CD4-positive, alpha-beta T cell treated with Interleukin-4 for 4 hours (primary cell): ENCODE measurements at places on chromosomes 1 and 21.

- DNase-seq, result no peak
These were observed 27.3 kb downstream of the MAN1C1 start for GRCh38 chr1:25643929-25644328.

- no peak for DNase-seq
These were observed 6.5 kb downstream of the LCE7A start for GRCh38 chr1:152866321-152866720.

DNA sequence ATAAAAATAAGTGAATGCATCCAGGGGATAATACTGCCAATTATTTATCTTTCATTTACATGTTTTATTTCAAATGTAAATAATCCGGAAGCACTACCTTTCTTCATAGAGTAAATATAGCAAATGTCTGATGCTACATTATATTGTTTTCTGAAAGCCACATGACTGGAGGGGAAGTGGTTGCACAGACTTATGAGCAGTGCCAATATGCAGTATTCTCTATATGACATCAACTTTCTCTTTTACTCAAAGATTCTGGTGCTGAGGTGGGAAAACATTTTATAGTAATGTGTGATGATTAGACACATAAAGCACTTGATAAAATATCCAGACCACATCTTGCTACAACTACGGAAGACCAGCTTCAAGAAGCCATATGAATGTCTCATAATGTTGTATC, 314.7 kb downstream of the NEGR1 start:
- DNase-seq, result no peak

- DNase-seq, result peak; percentile 4
These were observed 388.8 kb downstream of the NTNG1 start for GRCh38 chr1:107529511-107530149.

DNA sequence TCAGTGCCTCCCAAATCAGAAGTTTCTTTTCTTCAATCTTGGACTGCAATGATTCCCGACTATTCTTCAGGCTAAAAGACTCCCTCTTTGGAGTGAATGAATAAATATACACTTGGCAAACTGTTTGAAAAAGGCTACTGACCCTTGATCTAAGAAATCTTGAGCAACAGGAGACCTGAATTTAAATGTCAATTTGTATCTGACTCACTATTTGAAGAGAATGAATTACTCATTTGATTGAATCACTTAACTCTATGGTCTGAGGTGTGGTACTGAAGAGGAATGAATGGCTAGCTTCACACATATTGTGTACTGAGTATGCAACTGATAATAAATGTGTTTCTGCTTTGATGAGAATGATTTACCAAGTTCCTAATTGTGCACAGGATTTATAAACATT, 4.6 kb upstream of the SMG7 start:
- no peak for DNase-seq

GRCh38 chr1:162316187-162316586, 60.5 kb downstream of the SPATA46 start:
- DNase-seq, result no peak

DNA sequence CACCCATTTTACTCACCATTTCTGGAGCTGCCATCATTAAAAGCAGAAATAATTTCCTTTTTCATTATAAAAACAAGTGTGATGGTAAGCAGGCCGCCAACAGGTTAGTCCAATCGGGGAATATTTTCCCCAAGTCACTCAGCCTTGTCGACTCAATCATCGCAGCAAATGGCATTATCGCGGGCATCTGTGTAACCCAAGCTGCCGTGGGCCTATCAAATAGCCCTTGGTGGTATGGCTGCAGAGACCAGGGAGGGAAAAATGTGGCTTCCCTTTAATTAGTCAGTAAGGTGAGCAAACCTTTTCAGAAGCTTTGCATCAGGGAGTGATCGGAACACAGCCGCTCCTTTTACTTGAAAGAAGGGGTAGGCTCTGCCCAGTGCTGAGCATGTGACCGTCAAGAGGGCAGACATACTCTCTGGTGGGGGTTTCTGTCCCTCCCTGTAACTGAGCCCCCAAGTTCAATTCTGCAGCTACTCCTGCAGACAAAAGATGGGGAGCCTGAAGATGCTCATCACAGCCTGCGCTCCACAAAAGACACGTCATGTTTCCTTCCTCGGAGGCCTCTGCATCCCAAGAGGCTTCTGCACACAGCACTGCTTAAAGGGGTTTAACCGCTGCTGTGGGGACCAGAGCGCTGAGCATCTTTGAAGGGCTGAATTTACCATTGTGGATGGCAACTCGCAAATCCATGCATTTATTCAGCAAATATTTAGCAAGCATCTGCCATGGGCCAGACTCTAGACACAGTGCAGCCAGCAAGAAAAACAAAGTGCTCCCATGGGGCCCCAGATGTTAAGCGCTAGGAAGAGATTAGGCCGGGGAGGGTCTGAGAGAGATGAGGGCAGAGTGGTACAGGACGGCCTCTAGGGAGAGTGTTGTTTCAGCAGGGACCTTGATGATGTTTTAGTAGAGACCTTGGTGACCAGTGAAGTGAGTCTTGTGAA, 1.2 kb upstream of the TMPRSS3 start:
- no peak for DNase-seq

- DNase-seq, result peak; percentile 71
These were observed 90.8 kb downstream of the GTF2B start for GRCh38 chr1:88800382-88801051.

DNA sequence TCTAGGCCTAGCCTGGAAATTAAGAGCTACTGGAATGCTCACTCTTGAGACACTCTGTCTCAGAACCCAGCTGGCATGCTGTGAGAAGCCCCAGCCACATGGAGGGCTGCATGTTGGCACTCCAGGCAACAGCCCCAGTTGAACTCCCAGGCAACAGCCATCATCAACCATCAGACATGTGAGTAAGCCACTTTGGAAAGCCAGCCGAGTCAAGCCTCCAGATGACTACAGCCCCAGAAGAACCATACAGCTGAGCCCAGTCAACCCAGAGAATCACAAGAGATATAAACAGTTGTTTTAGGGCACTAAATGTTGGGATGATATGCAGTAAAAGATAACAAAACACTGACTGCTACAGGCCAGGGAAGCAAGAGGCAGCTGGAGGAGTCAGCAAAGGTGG, 17.7 kb upstream of the MAN1C1 start:
- no peak for DNase-seq

GRCh38 chr1:66240491-66241484, 293.2 kb upstream of the SGIP1 start:
- DNase-seq, result no peak

GRCh38 chr1:1402072-1402900, 3.2 kb upstream of the CCNL2 start:
- DNase-seq, result peak; percentile 19

- DNase-seq, result no peak
These were observed 5.1 kb downstream of the EFNA4 start for GRCh38 chr1:155068599-155068998.

DNA sequence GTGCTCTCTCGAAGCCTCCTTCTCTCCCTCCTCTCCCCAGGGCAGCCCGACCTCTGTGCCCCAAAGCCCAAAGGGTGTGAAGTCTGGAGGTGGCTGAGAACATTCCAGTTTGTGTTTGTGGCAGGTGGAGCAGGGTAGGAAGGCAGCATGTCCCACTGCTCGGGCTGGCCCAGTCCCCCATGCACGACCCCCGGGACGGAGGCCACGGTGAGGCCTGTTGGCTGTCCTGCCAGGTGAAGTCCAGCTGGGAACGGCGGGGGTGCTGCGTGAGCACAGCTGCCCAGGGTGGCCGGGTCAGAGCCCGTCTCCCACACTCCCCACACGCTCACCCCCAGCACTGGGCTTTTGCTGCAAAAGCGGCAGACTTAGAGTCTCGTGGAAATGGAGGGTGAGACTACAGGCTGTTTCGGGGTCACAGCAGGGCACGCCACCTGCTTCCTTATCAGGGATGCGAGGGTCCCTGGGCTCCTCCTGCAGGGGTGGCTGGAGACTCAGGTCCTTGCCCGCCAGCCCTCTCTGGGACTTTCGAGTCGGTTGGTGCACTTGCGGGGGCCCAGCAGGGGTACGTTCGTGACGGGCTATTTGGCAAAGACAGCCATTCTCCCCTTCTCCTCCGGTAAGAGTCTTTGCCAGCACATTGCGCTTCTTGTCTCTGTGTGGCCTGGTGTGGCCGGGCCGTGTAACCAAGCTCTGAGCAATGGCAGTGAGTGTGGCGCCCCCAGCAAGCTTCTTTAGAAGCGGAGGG, 40.3 kb downstream of the MORN1 start:
- no peak for DNase-seq

DNA sequence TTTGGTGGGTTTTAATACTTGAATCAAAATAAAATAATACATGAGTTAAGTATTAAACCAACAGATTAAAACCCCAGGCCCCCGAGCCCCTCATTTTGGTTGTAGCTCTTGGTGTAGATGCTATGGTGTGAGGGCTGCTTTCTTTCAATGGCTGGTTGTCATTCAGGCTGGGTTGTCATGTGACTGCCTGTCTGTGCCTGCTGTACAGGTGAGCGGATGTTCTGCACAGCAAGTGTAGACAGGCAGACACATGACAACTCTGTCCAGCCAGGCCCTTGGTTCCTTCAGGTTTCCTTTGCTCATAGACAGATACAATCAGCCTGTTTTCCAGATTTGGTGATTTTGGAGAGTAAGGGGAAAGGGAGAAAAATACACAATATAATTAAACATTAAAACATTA, 281.9 kb upstream of the C1orf105 start:
- no peak for DNase-seq

- no peak for DNase-seq
These were observed 33.7 kb downstream of the NFASC start for GRCh38 chr1:204904228-204904810.

DNA sequence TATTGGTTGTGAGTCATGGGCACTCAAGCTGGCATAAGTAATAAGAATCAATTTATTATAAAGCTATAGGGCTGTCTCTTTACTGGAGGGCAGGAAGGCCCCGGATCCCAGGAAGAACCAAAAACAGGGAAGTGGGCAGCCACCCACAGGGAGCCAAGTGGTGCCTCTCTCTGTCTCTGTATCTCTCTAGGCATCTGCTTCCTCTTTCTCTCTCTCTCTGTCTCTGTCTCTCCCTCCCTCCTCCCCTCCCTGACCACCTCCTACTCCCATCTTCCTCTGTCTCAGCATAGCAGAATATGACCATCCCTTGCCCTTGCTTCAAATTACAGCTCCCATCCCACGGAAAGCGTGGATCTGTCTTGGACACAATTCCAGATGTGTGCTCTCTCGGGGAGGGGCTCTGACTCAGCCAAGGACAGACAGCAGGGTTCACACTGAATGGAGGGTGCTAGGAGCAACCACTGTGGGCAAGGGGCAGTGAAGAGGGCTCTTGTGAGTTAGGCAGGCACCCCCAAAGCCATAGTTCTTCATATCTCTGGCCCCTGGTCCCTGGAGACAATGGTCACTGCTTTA, 80.4 kb upstream of the LPGAT1 start:
- no peak for DNase-seq

DNA sequence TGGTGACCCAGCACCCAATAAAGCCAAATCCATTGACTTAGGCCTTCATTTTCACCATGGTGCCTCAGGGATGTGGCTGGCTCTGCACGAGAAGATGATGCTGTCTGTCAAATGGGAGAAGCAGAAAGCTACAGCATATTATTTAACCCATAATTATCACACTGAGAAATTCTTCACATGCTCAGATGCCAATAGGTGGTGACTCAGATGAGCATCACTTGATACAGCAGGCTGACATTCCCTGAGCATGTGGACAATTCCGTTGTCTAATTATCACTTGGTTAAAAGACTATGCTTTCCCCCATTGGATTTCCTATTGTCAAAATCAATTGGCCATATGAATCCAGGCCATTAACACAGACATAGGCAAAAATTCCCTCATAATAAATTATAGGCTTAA, 44.0 kb upstream of the HSD3B1 start:
- no peak for DNase-seq

DNA sequence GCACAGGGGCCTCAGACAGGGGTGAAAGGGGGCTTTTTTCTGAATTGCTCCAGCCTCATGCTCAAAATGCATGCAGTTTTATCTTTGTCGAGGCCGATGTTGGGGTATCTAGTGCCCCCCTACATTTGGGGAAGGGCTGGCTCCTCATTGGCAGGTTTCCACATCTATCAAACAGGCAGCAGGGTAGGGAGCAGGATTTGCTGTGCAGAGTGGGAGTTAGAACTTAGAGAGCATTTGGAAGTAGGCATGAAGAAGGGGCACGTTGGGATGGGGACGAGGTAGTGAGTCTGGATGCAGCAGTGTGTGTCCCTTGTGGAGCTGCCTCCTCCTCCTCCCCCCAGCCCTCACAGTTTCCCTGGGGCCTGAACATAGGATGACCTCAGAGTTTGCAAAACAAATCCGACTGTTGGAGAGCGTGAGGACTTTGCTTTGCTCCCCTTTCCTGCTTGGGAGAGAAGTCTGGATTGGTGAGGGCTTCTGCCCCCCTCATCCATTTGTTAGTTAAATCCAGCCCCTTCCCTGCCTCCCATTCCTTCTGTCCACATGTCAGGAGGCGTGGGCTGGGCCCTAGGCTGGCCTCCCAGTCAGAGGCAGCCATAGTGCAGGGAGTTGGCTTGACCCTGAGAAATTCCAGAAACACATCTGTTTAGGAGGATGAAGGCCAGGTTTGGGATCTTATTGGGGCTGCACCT, 36.9 kb upstream of the GPR37L1 start:
- DNase-seq, result no peak

DNA sequence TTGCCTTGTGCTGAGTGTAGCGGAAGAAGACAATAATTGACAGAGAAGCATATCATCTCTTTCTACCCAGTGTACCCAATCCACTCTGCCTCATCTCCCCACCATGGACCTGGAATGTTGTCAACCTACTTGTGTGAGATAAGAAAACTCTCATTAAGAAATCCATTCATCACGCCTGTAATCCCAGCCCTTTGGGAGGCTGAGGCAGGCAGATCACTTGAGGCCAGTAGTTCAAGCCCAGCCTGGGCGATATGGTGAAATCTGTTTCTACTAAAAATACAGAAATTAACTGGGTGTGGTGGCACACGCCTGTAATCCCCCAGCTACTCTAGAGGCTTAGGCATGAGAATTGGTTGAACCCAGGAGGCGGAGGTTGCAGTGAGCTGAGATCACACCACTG, 209.6 kb downstream of the PBX1 start:
- DNase-seq, result no peak

DNA sequence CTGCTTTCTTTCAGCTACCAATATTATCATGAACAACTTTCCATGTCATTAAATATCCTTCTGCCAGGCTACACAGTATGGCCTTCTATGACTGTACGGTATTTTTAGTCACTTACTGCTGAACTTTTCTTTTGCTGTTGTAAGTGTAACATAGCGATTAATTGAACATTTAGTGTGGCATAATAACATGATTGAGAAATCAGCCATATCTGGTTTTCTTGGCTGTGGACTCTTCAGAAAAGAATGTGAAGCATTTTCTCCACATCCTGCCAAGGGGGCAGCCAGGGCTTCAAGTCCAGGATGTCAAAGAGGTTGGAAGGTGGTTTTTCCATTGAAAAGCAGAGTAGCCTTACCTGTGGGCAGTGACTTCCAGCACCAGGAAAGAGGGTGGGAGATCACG, 8.8 kb upstream of the AHCYL1 start:
- no peak for DNase-seq

GRCh38 chr1:193614817-193615216, 428.4 kb upstream of the B3GALT2 start:
- peak; percentile 33 for DNase-seq

DNA sequence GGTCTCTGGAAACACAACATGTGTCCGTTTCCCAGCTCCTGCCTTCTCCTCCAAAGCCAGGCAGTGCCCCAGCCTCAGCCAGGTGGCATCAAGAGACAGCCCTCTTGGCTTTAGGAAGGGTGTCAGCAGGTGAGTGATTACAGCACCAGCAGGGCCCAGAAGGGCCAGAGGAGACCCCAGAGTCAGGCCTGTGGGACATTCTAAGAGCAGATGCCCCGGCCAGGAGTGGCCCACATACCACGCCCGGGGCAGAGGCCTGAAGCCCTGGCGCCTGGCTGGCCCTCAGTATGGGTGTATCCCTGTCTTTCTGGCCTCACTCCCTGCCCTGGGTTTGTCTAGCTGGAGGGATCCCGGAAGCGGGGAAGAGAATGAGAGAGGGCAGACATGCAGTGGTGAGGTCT, 109.2 kb downstream of the CASZ1 start:
- no peak for DNase-seq
